ENCODE measurements at places on chromosomes 1 and 21.

DNA sequence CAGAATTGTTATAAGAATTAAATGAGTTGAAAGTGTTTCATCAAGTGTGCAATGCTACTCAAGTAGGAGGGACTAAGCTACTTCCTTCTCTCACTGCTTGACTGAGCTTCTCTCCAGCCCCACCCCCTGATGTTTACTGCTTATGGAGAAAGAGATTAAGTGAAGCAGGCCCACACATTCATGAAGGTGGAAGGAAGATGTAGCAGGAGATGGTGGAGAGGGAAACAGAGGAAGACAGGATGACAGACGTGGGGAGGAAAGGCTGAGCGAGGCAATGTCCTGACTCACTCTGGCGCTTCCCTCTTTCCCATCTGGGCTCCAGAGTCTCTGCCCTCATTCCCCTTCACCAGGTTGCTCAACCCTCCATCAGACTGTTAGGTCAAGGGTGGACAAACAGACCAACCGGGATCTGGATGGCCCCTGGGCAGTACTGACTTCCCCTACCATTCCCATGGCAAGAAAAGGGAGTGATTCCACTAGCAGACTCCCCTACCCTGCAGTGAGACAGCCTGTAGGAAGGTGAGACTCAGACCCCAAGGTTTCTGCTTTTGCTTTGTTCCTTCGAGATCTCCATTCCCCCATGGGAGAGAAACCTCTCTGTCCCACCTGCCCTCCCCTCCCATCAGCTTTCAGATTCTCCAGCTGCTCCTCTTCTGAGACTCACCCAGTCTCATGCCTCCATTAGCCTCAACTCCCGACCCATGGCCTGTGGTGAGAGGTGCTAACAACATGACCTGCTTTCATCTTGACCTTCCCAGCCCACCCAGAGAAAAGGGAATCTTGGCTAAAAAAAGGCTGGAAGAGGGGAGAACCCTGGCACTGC is 3.1 kb upstream of the ARHGEF2 start:
- DNase-seq: no peak

- no peak for DNase-seq
Measured at GRCh38 chr21:38956521-38956855, 150.8 kb downstream of the ETS2 start.

- DNase-seq: no peak
Measured at GRCh38 chr1:87349036-87349435, 20.4 kb downstream of the LMO4 start.

DNA sequence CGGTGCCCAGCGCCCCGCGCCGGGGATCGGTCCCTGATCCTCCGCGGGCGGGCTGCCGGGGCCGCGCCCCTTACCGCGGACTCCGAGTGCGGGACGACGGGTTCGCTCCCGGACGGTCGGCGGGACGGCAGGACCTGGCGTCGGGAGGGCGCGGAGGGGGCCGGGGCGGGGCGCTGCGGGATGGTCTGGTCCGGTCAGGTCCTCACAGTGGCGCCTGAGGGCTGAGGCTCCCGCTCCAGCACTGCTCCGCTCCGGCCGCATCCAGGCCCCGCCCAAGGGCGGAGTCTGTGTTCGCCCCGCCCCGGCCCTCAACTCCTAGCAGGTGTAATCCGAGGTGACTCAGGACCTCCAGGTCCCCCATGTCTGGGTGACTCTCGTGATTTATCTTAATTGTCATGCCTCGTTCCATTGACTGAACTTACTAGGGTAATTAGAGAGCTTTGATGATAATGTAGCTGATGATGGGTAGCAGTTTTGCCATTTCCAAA is at the start of gene RAB3B:
TSS of gene RAB3B (minus strand) at position 223 of the 488 bp plus-strand sequence. CDS start 13,583 bp downstream, outside the sequence.
- peak; percentile 24 for DNase-seq

GRCh38 chr1:9809100-9809510 is 14.7 kb downstream of the CLSTN1 start:
- DNase-seq: no peak

DNA sequence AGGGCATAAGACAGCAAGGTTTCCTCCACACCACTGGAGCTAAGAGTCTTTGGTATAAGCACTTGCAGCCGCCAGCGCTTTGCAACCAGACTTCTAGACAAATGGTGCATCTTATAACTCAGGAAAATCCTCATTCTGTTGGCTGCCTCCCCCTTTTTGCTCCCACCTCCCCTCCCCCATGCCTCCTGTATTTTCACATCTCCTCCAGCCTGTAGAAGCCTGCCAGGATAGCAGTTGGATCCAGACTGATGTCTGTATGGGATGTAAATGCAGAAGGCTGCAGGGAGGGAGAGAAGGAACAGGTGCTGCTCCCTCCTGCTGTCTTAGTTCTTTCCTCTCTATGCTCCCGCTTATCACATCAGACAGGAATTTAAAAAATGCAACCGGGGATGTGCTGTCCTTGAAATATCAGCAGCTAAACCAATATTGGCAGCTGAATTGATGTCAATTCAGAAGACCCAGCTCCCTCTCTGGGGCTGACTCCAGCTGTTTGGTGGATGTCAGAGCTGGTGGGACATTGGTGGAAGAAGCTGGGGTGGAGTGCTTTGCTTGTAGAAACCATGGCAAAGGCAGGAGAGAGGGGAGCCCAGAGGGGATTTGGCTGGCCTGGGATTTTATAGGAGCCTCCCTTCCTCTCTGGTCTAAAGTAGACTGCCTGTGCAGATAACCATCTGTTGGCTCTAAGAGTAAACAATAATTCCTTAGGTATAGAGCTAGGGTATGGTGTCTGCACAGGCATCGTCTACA is 53.5 kb downstream of the NFASC start:
- peak; percentile 81 for DNase-seq

DNA sequence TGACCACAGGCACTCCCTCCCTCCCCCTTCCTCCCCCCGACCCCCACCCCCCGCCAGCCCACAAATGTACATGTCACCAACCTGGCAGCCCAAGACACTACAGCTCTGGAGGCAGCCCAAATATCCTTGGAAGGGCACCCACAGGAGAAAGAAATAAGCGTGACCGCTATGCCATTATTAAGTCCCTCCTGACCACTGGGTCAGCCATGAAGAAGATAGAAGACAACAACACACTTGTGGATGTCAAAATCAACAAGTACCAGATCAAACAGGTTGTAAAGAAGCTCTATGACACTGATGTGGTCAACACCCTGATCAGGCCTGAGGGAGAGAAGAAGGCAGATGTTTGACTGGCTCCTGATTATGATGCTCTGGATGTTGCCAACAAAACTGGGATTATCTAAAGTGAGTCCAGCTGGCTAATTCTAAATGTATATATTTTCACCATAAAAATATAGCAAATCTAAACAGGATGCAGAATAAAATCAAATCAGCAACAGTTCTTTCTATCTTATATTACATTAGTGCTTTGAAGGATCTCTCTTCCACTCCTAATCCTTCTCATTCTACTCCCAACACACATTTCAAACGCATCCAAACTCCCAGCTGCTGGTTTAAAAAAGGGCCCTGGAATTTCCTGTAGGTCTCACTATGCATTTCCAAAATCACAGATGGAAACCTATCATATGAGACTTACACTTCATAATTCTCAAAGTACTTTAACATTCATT is 77.4 kb upstream of the SLFNL1 start:
- no peak for DNase-seq

DNA sequence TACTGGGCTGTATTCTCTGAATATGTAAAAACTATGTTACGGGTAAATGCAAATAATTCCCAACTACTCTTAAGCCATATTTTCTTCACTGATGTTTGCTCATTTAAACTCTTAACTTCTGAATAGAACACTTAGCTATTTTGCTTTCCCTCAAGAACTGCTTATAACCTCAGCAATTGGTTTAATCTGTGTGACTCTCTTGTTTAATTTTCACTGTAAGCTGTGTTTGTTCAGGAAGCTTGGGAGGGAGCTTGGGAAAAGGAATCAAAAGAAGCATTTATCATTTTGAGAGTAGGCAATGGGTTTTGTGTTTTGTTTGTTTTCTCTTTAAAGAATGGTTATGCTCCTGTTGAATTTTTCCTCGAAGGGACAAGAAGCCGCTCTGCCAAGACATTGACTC is 24.4 kb downstream of the GNPAT start:
- DNase-seq: no peak

- no peak for DNase-seq
Measured at GRCh38 chr1:32068957-32069588, 3.7 kb upstream of the TMEM39B start.

- no peak for DNase-seq
Measured at GRCh38 chr21:37230632-37231248, 36.4 kb downstream of the VPS26C start.
